Cortex of kidney (tissue), 1 donor: ENCODE measurements at places on chromosomes 2 and 18.

GRCh38 chr2:97966545-97967215, 29.1 kb downstream of the TMEM131 start:
- no peak for DNase-seq

- DNase-seq: no peak
Measured at GRCh38 chr2:75637568-75637967, 9.0 kb upstream of the MRPL19 start.

- no peak for DNase-seq
Measured at GRCh38 chr18:78965917-78966792, 13.5 kb upstream of the SALL3 start.

- no peak for DNase-seq
Measured at GRCh38 chr2:18883616-18884456, 294.5 kb upstream of the NT5C1B start.

DNA sequence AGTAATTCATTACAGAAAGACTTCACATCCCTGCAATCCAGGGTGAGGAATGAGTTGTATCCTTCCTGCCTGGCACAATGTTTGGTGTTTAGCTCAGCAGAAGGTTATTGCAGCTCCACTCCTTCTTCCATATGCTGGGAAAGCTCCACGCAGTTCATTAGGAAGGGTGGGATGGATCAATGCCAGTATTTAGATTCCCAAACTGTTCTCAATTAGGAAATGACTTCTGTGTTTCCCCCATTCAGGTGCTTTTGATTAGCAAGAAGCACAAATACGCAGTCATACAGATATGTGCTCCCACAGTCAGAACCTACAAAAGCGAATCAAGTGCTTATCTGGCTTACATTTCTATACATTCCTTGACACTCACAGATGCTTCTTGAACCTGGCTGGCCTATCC, 340.6 kb downstream of the NYAP2 start:
- no peak for DNase-seq

- no peak for DNase-seq
Measured at GRCh38 chr2:206804326-206804725, 38.9 kb downstream of the FASTKD2 start.

DNA sequence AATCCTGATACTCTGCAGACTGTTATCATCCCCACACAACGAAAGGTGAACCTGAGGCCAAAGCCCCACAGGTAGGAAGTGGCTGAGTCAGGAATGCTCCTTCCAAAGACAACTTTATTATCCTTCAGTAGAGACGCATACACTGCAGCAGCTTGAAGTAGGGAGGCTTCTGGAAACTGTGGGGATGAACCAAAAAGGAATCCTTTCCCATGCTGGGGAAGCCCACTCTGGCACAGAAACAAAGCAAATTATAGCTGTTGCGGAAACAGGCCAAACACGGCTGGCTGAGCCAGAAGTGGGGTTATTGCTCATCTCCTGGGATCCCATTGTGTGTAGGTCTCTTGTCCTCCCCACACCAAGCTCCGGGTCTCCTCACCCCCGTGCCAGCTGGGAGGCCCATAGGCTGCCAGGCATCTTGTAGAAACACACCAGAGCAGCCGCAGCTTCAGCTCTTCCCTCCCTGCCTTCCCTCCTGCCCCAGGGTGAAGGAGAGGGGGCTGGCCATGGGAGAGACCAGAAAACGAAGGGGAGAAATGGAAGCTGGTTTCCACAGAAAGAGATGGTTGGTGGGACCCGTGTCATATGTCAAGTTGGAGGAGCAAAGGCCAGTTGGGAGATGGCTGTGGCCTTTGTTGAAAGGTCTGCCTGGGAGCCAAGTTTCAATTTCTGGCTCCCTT, 176.9 kb upstream of the NABP1 start:
- no peak for DNase-seq

DNA sequence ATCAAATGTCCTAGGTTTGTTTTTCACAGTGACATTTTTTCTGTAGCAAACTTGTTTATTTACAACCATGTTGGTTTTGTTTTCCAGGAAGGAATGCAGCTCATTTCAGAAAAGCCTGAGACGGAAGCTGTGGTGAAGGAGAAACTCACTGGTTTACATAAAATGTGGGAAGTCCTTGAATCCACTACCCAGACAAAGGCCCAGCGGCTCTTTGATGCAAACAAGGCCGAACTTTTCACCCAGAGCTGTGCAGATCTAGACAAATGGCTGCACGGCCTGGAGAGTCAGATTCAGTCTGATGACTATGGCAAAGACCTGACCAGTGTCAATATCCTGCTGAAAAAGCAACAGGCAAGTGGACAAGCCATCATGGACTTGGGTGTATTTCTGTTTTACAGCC, 79.2 kb upstream of the EML6 start:
- no peak for DNase-seq

DNA sequence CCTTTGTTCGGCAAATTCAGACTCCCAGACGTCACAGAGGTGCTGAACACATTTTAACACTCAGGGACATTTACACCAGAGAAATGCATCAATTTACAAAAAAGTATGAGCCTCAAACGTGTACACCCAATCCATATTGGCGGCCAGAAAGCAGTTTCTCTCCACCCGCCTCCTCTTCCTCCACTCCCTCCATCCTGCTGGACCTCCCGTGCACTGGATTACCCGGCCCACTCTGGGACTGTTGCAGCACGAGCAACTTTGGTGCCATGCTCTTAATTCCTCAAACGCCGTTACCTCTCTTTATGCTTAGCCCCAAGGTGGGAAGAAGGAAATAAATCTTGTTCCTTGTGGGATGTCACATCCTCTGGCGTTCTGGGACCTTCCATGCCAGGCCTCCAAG, 243.4 kb downstream of the ZNF516 start:
- no peak for DNase-seq

GRCh38 chr2:134230885-134231284, 23.0 kb upstream of the MGAT5 start:
- DNase-seq: no peak
